ENCODE measurements at places on chromosomes 2 and 18.

- DNase-seq = no peak
Measured at GRCh38 chr18:59655676-59656075, 41.5 kb downstream of the CCBE1 start.

DNA sequence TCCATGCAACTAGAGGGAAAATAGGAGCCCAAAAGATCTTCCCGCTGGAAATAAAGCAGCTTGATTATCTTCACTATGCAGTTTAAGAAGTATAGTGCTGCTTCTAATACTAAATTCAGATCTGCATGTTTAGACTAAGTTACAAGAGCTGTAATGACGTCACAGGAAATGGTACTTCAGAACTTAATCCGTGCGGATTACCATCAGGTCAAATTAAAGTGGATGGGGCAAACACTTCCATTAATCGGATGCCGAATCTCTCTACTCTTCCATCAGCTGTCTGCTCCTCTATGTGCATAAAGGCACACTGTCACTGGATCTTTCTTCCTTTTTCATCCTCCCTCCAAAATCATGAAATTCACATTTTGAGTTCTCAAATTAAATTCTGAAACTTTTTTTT lies 52.6 kb downstream of the TRAPPC12 start:
- no peak for DNase-seq

GRCh38 chr2:23850564-23851256 lies 76.2 kb downstream of the ATAD2B start:
- DNase-seq = no peak

DNA sequence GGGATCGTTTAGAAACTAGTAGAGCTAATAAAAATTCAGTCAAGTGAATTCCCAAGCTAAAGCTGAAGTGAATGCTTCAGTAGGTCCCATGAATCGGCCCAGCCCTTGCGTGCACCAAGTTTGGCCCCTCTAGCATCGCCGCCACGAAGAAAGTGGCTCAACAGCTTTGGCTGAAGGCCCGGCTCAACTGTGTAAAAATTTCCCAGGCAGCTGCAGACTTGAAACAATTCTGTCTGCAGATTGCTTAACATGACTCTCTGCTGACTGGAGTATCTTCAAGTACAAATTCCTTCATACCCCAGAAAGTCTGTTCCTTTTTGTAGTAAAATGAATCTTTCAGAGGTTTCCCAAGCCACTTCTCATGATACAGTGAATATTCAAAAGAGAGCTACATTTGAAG lies 32.7 kb downstream of the ALMS1 start:
- no peak for DNase-seq

GRCh38 chr2:74333175-74333574 lies 10.0 kb downstream of the SLC4A5 start:
- DNase-seq = peak; percentile 37

DNA sequence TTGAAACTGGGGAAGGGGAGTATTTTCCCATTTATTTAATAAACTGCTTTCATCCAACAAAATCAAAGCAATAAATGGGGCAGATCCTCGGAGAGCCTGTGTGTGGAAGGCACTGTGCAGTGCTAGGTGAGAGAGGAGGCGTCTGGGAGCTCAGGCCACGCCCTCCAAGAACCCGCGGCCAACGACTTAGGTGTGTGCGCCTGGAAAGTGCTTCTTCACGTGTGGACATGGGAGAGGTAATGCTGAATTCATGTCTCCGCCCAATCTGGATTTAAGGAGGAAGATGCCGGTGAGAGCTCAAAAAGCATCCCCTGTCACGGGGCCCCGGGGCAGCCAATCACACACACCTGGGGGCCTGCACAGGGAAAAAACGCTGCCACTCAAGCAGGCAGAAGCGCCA lies 77.4 kb downstream of the HDAC4 start:
- DNase-seq = no peak

DNA sequence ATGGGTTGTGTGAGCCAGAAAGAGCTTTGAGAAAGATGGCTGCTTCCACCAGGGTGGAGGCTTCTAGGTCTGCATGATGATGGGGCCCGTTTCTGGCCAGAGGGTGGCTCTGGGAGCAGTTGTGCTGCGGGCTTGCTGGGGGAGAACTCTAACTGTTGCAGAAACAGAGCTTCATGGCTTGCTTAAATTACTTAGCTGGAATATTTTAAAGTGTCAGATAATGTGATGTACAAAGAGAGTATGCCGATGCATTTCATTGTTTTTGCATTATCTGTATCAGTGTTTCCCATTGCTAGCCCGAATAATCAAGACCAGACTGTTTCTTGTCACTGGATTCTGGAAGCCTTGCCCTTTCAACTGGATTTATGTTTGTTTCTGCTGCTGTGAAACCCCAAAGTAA lies 6.3 kb upstream of the DRC1 start:
- no peak for DNase-seq

DNA sequence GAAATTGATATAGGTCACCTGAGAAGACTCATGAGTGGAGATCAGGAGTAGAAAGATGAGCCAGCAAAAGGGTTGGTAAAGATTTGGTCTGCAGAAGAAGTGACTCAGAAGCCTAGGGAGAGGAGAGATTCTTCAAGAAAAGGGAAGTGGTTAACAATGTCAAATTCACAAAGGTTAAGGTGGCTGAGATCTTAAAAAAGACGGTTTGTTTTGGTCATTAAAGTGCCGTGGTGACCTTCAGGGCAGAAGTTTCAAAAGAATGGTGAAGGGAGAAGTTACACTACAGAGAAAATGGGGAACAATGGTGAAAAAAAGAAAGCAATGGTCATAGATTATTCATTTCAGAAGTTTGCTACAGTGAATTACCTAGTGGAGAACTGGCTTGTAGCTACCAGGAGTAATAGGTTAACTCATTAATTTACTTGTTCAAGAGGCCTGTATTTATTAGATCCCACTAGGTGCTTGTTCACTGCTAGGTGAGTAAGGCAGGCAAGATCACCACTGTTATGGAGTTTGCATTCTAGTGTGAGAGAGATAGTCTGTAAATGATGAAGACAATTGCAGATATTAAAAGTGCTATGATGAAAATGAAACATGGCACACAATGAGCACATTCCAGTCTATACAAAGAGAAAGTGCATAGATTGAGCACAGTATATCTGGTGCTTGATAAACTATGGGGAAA lies 43.0 kb downstream of the FBXO48 start:
- no peak for DNase-seq

- DNase-seq = peak; percentile 78
Measured at GRCh38 chr2:220034426-220035130, 407.1 kb downstream of the SLC4A3 start.

DNA sequence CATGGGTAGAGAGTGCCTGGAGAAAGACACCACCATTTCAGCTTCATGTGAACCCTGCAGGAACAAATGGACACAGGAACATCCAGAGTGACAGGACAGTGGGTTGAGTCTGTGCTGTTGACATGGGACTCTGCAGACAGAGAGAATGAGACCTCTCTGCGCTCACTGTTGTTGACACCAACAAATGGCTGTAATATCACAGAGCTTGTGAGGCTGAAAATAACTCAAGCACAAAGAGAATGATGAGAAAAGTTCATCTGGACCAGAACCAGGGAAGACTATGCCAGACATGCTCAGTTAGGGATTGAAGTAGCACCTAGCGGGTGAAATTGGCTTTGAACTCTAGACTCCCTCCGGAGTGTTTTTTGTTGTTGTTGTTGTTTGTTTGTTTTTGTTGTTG lies 37.0 kb upstream of the YWHAQ start:
- no peak for DNase-seq

All from urothelium cell line (cell line).